ENCODE measurements at places on chromosomes 7 and 10. TPM values are rescaled to one million over a fixed set of nuclear protein-coding genes. Genes with fewer than 3 reads are reported as not detected.
A peak's percentile ranks its signal among the peaks of the same experiment; 100 is the strongest.

- DNase-seq: no peak
Observed at GRCh38 chr10:60073781-60074656, 167.7 kb upstream of the CCDC6 start.

PDE6C gene
- total RNA-seq: not detected

- DNase-seq: no peak
Observed at GRCh38 chr7:112896026-112896601, 105.9 kb upstream of the TMEM168 start.

DNA sequence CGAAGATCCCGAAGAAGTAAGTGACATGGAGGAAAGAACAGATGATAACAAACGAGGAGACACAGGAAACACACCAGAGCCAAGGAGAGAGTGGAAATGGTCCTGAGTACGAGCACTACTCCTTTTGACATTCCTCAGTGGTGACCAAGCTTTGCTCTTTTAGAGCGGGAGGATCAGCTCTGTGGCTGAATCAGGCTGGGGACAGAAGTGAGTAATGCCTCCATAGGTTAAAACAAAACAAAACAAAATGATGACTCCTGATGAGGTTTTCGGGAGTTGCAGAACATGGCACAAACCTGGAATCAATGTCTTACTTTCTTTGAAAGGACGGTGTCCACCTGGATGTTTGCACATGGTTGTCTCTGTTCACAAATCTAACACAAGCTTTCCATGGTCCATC is 30.3 kb upstream of the TCF7L2 start:
- DNase-seq: peak; percentile 16

- DNase-seq: no peak
Observed at GRCh38 chr10:97816609-97817008, 33.0 kb upstream of the GOLGA7B start.

DNA sequence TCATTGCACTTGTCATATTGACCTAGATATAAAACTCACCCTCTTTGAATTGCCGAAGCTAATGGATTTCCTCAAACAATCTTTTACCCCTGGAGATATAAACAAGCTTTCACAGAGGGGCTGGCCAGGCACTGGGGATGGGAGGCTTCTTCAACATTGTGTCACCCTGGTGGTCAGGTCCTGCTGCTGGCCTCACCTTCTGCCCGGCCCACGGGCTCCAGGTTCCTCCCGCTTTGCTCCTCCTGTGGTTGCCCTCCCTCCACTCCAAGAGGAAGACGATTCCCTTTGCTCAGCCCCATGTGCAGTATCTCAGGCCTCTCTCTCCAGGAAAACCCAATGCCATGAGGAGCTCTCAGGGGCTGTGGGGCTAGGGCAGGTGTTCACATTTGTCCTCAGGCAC is 118.1 kb upstream of the ADCY1 start:
- DNase-seq: no peak

Measured in Caki2 (cell line).